Stimulated activated CD8-positive, alpha-beta memory T cell treated with anti-CD3 and anti-CD28 coated beads, Interleukin-15, amount 100 ng/mL, for 4 hours (primary cell): ENCODE measurements at places on chromosomes 4 and X.

DNA sequence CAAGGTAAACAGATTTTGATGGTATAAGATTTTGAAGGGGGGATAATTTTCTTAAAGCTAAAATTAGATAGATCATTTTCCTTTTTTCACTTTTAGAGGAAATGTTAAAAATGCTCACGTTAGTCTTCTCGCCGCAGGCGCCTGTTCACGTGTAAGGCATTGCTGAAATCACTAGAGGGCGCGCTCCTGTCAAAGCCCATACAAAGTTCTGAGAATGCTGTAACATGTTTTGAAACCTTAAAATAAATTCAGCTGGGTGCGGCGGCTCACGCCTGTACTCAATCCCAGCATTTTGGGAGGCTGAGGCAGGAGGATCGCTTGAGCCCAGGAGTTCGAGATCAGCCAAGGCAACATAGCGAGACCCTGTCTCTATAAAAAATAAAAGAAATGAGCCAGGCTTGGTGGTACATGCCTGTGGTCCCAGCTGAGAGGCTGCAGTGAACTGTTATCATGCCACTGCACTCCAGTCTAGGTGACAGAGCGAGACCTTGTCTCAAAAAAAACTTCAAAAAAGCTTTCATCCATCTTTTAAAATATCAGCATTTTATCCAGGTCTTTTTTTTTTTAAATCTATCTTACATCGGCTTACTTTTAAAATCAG lies 138.0 kb downstream of the RBMX2 start:
- no peak for DNase-seq

DNA sequence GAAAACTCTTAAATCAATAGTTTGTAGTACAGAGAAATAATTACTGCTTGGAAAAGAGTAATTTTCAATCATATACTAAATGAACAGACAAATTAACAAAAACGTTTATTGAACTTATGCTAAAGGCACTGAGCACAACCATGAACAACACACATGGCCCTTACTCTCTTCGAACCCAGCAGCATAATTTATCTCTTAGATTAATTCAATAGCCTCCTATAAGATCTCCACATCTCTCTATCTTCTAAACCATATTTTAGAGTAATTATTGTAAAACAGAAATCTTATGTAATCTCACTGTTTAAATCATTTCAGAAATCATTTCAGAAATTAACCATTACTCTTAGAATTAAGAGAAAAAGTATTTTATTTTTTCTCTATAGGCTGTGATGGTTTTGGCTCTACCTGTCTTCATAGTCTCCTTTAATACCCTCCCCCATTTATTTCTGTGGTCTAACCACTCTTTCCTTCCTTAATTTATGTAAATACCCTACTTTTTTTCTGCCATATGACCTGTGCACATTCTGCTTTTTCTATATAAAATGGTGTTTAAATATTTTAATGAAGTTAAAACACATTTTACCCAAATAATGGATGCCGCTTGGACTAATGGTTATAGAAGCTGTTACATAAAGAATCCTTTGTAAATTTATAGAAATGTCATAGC lies 218.5 kb downstream of the CCSER1 start:
- no peak for DNase-seq

DNA sequence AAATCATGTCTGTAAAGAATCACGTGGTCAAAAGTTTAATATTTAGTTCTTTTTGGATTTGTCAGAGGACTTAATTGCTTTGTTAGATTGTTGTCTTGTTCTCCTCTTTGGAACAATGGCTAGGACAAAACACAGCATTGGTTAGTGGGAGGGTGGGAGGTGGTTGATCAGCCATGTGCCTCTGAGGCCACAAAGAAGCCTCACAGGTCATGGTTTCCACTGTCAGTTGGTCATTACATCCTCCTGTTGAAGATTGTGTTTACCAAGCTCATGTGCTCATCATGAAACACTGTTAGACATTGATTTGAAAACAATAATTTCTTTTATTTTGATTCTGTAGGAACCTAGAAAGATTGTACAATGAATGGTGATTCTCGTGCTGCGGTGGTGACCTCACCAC lies 31.9 kb downstream of the ADD1 start:
- DNase-seq = no peak

GRCh38 chrX:34585561-34585960 lies 71.5 kb downstream of the TMEM47 start:
- DNase-seq = no peak

DNA sequence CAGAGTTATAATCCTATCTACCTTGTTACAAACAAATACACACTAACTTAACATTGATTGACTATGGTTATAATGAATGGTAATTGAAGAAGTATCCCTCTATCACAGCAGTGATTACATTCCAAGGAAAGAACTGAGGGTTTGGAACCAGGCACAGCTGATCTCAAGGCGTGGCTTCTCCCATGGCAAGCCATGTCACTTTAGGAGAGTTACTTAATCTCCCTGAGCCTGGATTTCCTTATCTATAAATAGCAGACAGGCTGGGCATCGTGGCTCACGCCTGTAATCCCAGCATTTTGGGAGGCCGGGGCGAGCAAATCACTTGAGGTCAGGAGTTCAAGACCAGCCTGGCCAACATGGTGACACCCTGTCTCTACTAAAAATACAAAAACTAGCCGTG lies 25.6 kb downstream of the SORBS2 start:
- no peak for DNase-seq

DNA sequence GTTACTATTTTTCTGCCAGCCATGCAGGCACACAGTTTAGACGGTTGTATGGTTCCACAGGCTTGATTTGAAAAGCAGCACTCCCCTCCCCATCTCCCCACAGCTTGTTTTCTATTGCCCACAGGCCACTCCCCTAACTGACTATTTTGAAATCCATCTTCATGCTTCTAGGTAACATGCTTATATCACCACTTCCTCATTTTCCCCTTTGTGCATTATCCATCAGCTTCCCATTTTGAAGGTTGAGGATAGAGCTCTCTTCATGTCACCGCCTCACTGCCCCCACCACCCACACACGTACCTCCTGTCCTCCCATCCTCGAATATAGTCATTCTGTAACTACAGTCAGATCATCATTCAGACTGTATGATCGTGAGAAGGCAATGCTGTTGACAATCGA lies 224.7 kb downstream of the MID1 start:
- no peak for DNase-seq

- DNase-seq = no peak
Observed at GRCh38 chrX:28599957-28600356, 12.7 kb downstream of the IL1RAPL1 start.

- no peak for DNase-seq
Observed at GRCh38 chr4:44351069-44351468, 97.5 kb downstream of the KCTD8 start.

DNA sequence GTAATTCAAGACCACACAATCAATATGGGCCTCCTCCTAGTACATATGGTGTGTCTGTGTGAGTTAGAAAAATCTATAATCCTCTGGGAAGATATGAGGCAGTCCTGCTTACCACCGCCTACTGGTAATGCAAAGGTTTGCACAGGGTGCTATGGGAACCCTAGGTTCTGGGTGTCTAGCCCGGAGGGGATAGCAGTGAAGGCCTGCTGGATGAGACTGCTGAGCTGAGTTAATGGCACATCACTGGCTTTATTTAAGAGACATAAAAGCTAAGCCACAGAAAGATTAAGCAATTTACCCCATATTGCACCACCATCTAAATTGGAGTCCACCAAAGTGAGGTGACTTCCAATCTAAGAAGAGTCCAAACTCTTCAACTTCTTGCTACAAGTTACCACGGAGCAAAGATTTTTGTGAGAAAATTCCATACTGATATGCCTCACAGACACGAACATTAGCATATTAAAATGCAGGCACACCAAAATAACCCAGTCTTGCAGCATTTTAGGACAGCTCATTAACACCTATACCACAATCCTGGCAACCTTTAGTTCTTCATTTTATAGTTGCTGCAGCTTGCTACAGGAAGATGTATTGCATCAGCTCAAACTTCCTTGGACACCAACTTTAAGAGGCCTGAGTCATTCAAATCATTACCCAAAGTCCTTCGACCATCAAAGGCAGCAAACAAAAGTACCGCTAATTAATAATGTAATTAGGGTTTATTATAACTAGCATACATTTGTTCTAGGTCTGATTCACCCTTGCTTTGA lies 13.7 kb downstream of the DGKK start:
- no peak for DNase-seq

DNA sequence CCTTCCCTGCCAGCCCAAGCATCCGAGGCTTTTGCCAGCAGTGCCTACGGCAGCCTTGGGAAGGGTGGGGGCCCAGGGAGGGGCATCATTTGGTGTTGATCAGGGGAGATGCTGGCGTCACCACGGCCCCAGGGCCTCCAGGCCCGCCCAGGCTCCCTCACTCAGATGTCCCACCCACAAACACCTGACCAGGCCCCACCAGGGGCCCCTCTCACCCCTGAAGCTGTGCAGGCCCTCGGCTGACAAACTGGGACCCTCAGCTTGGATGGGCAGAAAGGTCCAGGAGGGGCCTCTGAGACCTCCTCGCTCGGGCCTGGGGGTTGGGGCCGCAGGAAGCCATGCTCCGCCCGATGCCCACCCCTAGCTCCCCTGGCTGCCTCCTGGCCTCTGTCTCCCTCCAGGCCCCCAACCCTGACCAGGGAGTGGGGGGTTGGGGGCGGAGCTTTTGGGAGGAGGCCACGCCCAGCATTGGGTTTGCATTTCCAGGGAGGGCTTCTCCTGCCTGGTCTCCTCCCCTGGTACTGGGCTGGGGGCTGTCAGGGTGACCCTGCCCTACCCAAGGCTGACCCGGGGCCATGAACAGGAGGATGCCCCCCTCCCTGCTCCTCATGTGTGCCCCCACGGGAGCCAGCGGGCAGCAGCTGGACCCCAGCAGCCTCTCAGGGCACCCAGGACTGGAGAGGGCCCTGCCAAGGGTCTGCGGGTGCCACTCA lies 33.4 kb upstream of the SPON2 start:
- no peak for DNase-seq

- no peak for DNase-seq
Observed at GRCh38 chrX:148501386-148502066, 1.1 kb downstream of the AFF2 start.
